ENCODE measurements at places on chromosomes 7 and 10.

DNA sequence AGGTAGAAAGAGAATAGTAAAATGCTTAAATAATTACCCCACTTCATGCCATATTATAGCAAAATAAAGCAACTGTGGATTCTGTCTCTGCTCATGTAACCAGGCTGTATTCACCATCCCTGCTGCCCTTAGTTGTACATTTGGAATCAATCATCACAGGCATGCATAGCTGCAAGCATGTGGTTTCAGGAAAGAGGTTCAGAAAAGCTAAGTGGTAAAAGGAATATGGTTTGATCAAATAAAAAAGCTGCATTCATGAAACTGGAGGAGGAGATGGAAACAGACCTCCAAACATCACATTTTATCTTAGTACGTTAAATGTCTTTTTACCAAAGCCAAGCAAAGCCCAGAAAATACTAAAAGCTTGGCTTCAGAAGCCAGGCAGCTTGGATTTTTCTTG is 81.3 kb downstream of the ADAM22 start:
- DNase-seq = peak; percentile 53

DNA sequence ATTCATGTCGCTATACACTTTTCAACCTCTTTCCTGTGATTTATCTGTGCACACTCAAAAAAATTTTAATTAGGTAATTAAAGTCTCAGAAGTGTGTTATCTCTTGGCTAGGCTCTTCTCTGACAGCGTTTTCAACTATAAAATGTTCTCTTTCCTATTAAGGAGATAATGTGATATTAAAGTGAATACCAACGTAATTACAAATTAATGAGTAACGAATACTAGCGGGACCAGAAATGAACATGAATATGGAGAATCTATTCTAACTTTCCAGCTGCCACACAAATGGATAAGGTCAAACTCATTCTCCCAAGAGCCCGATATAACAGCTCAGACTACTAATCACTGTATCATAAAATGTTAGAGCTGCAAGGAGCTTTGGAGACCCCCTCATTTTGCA is 12.0 kb downstream of the COL1A2 start:
- DNase-seq = peak; percentile 27

DNA sequence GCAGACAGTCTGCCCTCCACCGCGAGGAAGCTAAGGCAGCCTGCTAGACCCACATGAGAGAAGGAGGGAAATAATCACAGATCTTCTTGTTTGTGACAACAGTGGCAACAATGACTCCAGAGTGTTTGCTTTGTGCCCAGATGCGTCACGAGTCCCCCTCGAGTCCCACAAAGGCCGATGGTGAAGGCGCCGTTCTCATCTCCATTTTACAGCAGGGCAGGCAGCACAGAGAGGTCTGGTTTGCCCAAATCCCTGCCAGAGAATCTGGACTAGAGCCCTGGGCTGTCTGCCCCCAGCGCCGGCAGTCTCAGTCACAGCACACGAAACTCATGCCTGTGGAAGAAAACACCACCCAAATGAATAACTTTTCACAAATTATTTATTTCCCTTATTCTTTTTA is 38.1 kb downstream of the KIAA1549 start:
- DNase-seq = no peak

GRCh38 chr10:122113161-122113944 is 124.4 kb downstream of the TACC2 start:
- DNase-seq = peak; percentile 74

DNA sequence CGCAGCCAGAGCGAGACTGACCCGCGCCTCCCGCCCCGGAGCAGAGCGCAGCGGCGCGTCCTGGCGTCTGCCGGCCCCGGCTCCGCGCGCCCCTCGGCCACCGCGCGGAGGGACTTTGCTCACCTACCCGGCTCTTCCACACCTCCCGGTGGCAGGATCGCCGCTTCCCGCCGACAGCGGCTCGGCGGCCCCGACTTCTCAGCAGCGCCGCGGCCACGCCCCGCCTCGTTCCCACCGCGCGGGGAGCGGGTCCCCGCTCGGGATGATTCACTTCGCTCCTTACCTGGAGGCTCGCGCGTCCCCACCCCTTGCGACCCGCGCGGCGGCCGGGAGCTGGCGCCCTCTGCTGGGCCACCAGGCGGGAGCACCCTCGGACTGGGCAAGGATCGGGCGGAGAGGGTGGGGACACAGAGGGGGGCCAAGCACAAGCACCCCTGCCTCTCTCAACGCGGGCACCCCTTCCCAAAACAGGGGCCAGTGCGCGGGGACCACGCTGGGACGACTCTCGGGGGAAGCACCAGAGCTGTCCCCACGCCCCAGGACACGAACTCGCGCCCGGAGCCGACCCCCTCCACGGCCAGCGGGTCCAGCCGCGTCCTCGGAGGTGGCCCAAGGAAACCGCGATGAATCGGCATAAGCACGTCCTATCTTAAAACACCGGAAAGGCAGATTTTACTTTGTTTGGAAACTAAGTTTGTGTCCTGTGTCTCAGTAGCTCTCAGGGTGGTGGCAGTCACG is 101.0 kb upstream of the SVIL start:
- DNase-seq = peak; percentile 56

DNA sequence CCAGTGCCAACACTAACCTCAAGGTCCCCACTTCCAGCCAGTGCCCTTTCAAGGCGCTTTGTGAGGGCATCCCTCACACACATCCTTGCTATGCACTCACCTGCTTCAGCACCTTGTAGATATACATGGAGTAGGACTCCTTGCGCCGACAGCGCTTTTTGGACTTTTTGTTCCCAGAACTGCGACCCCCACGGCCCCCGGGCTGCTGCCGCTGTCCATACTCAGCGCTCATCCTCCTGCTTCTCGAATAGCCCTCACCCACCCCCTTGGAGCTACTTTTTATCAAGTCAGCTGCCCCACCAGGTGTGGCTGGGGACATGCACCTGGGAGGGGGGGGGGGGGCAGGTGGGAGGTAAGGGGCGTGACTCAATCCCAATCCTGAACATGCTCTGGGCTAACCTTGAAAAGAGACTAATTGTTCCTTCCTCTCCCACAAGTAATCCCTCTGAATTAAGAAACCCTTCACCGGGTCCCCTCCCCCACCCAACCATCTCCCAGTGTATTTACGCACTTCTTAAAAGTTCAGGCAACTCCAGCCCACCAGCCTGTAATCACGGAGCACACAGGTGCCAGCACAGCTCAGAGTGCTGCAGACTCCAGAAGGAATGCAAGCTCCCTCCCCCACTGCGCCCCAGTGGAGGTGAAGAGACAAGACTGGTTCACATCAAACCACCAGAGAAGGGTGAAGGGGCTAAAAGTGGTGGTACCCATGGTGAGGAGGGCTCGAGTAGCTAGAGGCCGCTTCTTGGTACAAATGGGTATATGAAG is at the start of gene H2BK1:
Gene H2BK1, minus strand, starts transcription at position 402 of the 768 bp plus-strand sequence. Its CDS starts 170 bp downstream, at position 232.
- DNase-seq = no peak

GRCh38 chr7:137354396-137354795 is 10.9 kb upstream of the PTN start:
- peak; percentile 30 for DNase-seq
